GM23338 (cell line): ENCODE measurements at places on chromosomes 6 and 20. TPM values are rescaled to one million over a fixed set of nuclear protein-coding genes. Genes with fewer than 3 reads are reported as not detected.

DNA sequence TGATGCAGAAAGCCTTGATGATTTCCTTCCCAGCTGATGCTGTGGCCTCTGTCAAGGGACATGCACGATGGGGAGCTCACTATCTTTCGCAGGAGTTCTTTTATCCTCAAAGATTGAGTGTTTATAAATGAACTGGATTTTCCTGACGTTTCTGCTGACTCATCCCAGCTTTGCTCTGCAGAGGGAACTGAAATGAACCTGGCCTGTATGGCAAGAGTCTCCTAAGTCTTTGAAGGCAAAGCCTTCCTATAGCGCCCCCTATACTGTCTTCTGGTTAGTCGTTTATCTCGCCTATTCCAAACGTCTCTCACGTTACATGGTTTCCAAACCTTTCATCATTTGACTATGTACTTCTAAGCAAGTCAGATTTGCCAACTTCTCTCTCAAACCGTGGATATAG is 565.3 kb downstream of the KIF16B start:
- peaks cover 16% of the 10 kb centered on the region; the same call in 1 of the 2 replicates for H3K4me1 ChIP-seq
- no peaks in the 10 kb centered on the region for H3K27me3 ChIP-seq
- peak; percentile 74 for DNase-seq
- H3K36me3 ChIP-seq: no peaks in the 10 kb centered on the region

ERVFRD-1 gene
- polyA plus RNA-seq: 0.06 and 0.28 TPM in 2 replicates

DNA sequence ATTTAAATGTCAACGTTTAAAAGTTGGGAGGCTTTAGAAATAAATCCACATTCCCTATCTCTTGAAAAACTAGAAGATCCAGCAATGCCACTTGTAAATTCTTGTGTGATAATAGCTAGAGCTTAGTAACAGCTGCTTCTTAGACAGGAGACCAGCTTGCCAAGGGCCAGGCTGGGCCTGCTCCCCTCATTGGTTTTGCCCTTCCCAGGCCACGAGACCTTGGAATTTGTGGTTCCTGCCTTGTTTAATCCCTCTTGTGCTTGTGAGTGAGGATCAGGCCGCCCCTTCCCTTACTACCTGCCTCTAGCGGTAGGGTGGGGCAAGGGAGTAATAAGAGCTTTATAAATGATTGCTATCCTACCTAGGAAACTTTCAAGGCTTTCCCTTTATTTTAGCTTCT is 363.5 kb downstream of the SYNE1 start:
- no peak overlapping the region for H3K4me3 ChIP-seq
- H3K36me3 ChIP-seq: no peaks in the 10 kb centered on the region
- no peaks in the 10 kb centered on the region for H3K27me3 ChIP-seq
- peaks cover 5% of the 10 kb centered on the region; the same call in 1 of the 2 replicates for H3K4me1 ChIP-seq
- no peak overlapping the region for H3K27ac ChIP-seq

GRCh38 chr20:24779946-24780345 is 169.1 kb upstream of the CST7 start:
- no peaks in the 10 kb centered on the region for H3K36me3 ChIP-seq
- no peaks in the 10 kb centered on the region for H3K4me1 ChIP-seq
- H3K4me3 ChIP-seq: no peak overlapping the region
- no peaks in the 10 kb centered on the region for H3K27me3 ChIP-seq
- no peak overlapping the region for H3K27ac ChIP-seq

DNA sequence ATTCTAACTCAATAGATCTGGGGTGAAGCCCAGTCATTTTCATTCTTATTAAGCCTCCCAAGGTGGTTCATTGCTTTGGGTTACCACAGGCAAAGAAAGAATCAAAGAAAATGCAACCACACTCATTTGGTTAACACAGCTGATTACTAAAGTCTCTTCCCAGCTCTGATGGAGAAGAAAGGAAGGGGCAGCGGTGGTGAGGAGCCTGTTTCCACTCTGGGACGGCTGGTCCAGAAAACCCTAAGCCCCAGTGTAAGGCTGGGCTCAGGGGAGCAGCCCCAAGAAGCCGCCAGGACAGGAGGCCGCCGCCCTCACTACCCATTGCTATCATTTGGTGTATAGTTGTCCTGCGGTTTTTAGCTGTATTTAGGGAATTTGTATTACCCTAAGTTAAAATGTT is 226.9 kb downstream of the CD83 start:
- no peaks in the 10 kb centered on the region for H3K36me3 ChIP-seq
- DNase-seq: peak; percentile 25
- no peaks in the 10 kb centered on the region for H3K27me3 ChIP-seq
- H3K27ac ChIP-seq: no peak overlapping the region
- no peak overlapping the region for H3K4me3 ChIP-seq

SIRPA gene
- polyA plus RNA-seq: 1.2 and 1.5 TPM in 2 replicates

- peaks cover 10% of the 10 kb centered on the region; the same call in 1 of the 2 replicates for H3K4me1 ChIP-seq
- 0 out of 2 replicates have a peak, but pooled peaks cover under 1% of the 10 kb centered on the region for H3K36me3 ChIP-seq
- peak; percentile 50 for DNase-seq
- no peak overlapping the region for H3K27ac ChIP-seq
- no peaks in the 10 kb centered on the region for H3K27me3 ChIP-seq
- no peak overlapping the region for H3K4me3 ChIP-seq
Observed at GRCh38 chr6:154127657-154128056, 88.6 kb downstream of the OPRM1 start.

TFAP2A gene
- 0.21 TPM in 1 of 2 replicates, not detected in the other for polyA plus RNA-seq

SEMG1 gene
- polyA plus RNA-seq: 4.4 and 5.7 TPM in 2 replicates

- peak overlapping the region; percentile 80 for H3K4me3 ChIP-seq
- peaks cover 6% of the 10 kb centered on the region for H3K4me1 ChIP-seq
- peak overlapping the region; percentile 45; the same call in 1 of the 2 replicates for H3K27ac ChIP-seq
- no peak for DNase-seq
- no peaks in the 10 kb centered on the region for H3K36me3 ChIP-seq
- H3K27me3 ChIP-seq: no peaks in the 10 kb centered on the region
Observed at GRCh38 chr6:138774370-138774769, 801 bp downstream of the CCDC28A start.

DNA sequence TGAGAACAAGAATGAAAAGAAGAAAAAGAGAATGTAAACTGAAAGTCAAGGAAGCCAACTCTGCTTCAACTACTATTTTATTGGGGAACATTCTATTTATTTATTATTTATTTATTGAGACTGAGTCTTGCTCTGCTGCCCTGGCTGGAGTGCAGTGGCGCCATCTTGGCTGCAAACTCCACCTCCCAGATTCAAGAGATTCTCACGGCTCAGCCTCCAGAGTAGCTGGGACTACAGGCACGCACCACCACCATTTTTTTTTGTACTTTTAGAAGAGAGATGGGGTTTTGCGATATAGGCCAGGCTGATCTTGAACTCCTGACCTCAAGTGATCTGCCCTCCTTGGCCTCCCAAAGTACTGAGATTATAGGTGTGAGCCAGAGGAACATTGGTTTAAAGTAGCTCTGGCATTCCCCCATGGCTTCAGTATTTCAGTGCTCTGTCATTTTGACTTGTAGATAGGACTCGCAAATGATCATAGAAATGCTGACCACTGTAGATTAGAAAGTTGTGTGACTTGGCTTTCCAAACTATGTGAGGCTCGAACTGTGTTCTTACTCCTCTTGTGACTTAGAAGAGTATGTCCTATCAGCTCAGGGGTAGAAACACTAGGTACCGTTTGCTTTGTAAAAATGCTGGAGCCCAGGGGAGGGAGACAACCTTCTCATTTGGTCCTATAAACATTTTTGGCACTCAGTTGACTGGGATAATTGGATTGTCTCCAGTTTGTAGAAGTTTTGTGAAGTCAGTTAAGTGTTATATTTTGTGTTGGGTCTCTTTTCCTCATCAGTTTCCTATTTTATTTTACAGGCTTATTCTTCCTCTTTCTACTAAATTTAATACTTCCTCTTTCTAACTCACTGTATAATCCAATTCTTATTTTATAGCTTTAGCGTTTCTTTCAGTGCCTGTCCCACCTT is 544.9 kb upstream of the CITED2 start:
- H3K27ac ChIP-seq: no peak overlapping the region
- H3K4me3 ChIP-seq: no peak overlapping the region
- H3K27me3 ChIP-seq: no peaks in the 10 kb centered on the region
- no peak for DNase-seq
- H3K4me1 ChIP-seq: peaks cover 6% of the 10 kb centered on the region; the same call in 1 of the 2 replicates

- no peaks in the 10 kb centered on the region for H3K27me3 ChIP-seq
- no peak overlapping the region for H3K4me3 ChIP-seq
Observed at GRCh38 chr6:52929321-52930164, 20.0 kb upstream of the GSTA3 start.

- no peaks in the 10 kb centered on the region for H3K27me3 ChIP-seq
- H3K4me1 ChIP-seq: no peaks in the 10 kb centered on the region
- no peaks in the 10 kb centered on the region for H3K36me3 ChIP-seq
- no peak for DNase-seq
- no peak overlapping the region for H3K4me3 ChIP-seq
Observed at GRCh38 chr20:63148696-63149095, 67.2 kb downstream of the YTHDF1 start.

- peak; percentile 79 for DNase-seq
- H3K36me3 ChIP-seq: no peaks in the 10 kb centered on the region; the same call in 1 of the 2 replicates
- H3K27me3 ChIP-seq: no peaks in the 10 kb centered on the region
- H3K27ac ChIP-seq: no peak overlapping the region
- H3K4me3 ChIP-seq: no peak overlapping the region
Observed at GRCh38 chr20:16821211-16822089, 73.3 kb downstream of the OTOR start.

- no peak for DNase-seq
- H3K27me3 ChIP-seq: no peaks in the 10 kb centered on the region
- H3K27ac ChIP-seq: no peak overlapping the region
Observed at GRCh38 chr6:40722091-40722490, 134.9 kb upstream of the LRFN2 start.

GRCh38 chr20:46649965-46650542 is 1.2 kb downstream of the SLC13A3 start:
- H3K4me1 ChIP-seq: no peaks in the 10 kb centered on the region
- no peak for DNase-seq
- no peak overlapping the region for H3K27ac ChIP-seq
- no peaks in the 10 kb centered on the region for H3K36me3 ChIP-seq
- no peak overlapping the region for H3K4me3 ChIP-seq
- H3K27me3 ChIP-seq: peaks cover 28% of the 10 kb centered on the region

RNF146 gene
- 19.8 and 24.2 TPM in 2 replicates for polyA plus RNA-seq

DNA sequence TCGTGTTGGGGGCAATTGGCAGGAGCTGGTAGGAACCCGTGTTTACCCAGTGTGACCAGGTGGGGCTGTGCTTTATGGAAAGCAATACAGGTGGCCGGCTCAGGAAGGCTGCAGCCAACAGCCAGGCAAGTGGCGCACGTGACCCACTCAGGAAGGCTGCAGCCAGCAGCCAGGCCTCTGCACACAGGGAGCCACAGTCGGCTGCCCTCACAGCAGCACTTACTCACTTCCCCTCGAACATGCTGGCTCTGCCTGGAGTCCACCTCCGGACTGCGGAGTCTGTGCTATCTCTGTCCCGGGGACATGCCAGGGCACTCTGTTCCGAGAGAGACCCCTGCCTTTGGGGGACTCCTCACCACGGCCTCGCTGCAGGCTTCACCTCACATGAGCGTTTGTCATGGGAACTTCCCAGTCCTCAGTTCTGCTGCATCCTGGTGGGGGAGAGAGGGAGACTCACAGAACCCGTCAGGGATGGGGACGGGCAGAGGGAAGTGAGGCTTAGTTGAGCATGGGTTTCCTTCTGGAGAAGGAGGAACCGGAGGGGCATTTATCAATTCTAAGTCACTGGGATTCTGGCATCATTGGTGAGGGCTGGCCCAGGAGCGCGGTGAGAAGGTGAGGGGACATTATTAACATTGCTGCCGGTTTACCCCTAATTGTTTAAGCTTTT is 76.8 kb downstream of the TTLL2 start:
- H3K27me3 ChIP-seq: no peaks in the 10 kb centered on the region
- no peaks in the 10 kb centered on the region for H3K4me1 ChIP-seq
- no peak overlapping the region for H3K4me3 ChIP-seq
